ENCODE measurements at places on chromosomes 5 and 9. TPM values are rescaled to one million over a fixed set of nuclear protein-coding genes. Genes with fewer than 3 reads are reported as not detected.

Gene C9orf50
- total RNA-seq = not detected

Gene PPIC
- not detected for total RNA-seq

Gene WWC1
- not detected for total RNA-seq

Gene FOXD4
- total RNA-seq = 0.15 TPM

Gene SPARC
- total RNA-seq = 0.37 TPM

Gene PCDHB9
- total RNA-seq = not detected

Gene DNAH5
- not detected for total RNA-seq

Gene COL5A1
- 0.09 TPM for total RNA-seq

Gene PAEP
- not detected for total RNA-seq

Gene TBCA
- 178 TPM for total RNA-seq

DNA sequence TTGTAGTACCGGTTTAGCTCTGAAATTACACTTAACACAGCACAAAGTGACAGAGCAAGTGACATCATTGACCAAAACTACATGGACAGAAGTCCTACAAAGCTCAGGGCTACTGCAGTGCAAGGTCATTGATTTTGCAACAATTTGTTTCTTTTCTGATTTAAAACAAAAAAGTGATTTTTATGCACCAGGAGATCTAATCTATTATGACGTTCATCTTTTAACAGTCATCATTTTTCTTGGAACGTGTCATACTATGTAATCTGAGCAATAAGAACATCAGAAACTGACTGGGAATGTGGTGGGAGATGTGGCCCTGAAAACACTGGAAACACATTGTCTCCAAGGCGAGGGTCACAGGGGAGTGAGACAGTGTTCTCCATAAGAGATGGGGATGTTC, 17.4 kb upstream of the ZFAND5 start:
- DNase-seq = no peak

- DNase-seq = no peak
These were observed 27.9 kb downstream of the COL5A1 start for GRCh38 chr9:134669399-134669955.

- DNase-seq = no peak
These were observed 1271.6 kb downstream of the PTPRD start for GRCh38 chr9:9341203-9341602.

GRCh38 chr5:59421986-59422941, 471.3 kb downstream of the PDE4D start:
- no peak for DNase-seq

GRCh38 chr5:16544607-16545374, 72.0 kb downstream of the RETREG1 start:
- DNase-seq = no peak

DNA sequence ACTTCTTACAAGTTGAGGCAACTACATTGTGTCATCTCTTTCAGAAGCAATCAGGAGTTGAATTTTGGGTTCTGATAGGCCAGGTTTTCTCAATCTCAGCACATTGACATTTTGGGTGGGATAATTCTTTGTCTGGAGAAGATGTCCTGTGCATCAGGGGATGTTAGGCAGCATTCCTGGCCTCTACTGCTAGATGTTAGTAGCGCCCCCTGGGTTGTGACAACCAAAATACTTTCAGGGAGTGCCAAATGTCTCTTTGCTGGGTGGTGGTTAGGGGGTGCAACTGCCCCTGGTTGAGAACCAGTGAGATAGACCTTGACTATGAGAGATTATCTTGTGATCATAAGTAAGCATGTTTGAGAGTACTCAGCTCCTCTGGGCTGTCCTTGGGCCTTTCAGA, 164.3 kb upstream of the KLF9 start:
- DNase-seq = no peak

DNA sequence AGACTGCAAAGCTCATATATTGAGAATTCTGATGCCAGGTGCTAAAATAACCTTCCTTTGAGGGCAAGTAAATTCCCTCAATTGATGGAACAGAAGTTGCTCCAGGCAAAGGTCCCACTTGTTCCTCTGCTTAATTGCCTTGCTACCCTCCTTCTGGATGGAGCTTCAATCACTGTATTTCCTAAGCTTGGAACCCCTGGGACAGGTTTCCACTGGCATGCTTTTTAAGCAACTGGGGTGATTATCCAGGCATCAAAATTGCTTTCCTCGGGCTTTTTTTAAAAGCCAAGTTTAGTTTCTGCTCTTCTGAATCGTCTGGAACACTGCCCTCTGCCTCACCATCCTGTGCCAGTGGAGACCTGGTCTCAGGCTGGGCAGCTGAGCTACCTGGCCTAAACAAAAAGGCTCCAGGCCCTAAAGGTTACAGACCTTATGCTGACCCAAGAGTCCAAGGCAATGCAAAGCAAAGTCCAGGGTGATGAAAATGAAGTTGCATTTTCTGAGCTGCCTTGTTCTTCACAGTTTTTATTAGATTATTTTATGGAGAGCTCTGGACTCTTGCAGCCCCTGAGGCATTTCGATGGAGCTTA, 167.9 kb upstream of the CD180 start:
- no peak for DNase-seq

GRCh38 chr9:6330958-6331634, 2.9 kb downstream of the TPD52L3 start:
- no peak for DNase-seq

DNA sequence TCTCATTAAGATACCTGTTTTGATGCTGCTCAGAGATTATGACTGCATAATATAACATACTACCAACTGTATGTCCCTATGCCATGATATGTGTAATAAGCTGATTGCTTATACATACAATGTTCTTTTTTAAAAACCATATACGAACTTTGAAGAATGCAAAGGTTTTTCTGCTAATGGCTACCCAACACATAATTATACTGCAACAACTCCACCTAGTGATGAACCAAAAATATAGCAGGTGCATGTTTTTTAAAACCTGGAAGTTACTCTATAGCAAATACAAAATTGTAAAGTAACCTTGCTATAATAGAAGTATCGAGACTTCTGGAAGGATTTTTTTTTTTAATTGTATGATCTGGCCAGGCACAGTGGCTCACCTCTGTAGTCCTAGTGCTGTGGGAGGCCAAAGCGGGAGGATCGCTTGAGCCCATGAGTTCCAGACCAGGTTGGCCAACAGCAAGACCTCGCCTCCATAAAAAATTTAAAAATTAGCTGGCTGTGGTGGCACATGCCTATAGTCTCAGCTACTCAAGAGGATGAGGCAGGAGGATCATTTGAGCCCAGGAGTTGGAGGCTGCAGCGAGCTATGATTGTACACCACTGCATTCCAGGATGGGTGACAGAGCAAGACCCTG, 49.1 kb downstream of the HOMER1 start:
- DNase-seq = no peak

DNA sequence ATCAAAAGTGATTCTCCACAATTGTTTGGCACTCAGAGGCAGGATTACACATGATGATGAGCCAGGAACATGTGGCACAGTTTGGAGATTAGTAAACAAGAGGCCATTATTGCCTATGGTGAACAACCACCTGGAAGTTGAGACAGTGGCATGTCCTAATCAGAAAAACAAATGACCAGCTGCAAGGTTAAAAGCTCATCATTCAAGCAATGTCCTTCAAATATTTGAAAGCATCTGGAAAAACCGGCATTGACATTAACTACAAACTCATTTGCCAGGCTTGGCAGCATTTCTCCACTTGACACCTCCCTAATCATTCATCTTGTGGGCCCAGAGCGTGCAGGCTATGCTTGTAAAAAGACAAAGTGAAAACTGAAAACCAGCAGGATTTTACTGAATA, 80.6 kb upstream of the MEGF10 start:
- no peak for DNase-seq

DNA sequence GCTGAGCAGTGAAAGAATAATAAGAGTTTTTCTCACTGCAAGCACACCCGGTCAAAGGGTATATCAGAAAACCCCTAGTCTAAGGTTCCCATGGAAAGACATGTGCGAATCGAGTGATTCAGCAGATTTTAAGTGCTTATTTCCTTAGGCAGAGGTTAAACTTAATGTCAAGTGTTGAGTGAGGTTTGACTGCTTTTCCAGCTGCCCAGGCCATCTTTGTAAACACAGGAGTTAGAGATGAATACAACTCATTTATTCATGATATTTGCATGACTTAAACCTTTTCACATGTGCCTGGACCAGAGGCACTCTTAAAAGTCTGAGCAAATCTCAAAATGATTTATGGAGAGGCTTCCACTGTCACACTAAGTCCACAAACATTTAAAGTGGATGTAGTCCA, 137.8 kb upstream of the RGMB start:
- DNase-seq = no peak

GRCh38 chr5:181234455-181235306, 9.0 kb downstream of the RACK1 start:
- no peak for DNase-seq

GRCh38 chr5:178115136-178115813, 1.9 kb downstream of the N4BP3 start:
- peak; percentile 68 for DNase-seq

GRCh38 chr9:137077010-137077747, at the start of gene UAP1L1:
Gene UAP1L1, plus strand, starts transcription at chr9:137077517. Its CDS starts 16 bp downstream, at chr9:137077533.
- DNase-seq = peak; percentile 85

DNA sequence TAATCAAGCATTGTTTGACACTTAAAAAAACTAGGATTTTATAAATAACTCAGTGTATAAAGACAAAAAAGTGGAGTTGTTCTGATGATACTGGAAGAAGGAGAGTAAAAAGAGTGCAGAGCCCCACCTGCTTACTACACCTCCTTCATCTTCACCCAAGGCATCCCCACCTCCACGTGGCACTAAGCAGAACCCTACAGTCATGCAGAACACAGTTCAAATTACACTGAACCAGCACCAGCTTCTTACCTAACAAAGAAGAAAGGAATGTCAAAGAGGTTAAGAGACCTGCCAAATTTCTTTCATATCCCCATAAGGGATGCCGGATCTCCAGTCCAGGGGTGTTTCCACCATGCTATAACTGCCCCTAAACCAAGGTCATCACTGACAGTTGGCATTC, 55.5 kb downstream of the PDE4D start:
- no peak for DNase-seq

Measured in activated CD8-positive, alpha-beta memory T cell treated with anti-CD3 and anti-CD28 coated beads, Interleukin-2, amount 10 ng/mL, durations not matched to agents 7 days and 5 days (primary cell).